ENCODE measurements at places on chromosomes 6 and 20. TPM values are rescaled to one million over a fixed set of nuclear protein-coding genes. Genes with fewer than 3 reads are reported as not detected.

The GABRR1 gene
- total RNA-seq, result not detected

DNA sequence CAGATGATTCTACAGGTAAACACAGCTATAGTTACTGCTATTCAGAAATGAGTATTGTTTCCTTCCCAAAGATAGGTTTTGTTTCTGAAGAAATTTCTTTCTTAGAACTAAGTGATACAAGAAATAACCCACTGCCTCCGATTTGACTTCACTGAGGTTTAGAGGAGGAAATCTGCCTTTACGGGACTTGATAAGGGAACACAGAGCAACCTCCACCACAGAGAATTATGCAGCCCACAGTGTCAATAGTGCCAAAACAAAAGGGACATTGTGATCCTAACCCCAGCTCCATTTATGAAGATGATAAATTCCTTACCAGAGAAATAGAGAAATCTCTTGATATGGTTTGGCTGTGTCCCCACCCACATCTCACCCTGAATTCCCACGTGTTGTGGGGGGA, 164.6 kb downstream of the ZNF217 start:
- DNase-seq, result no peak

GRCh38 chr20:39188266-39188765, 226.2 kb downstream of the DHX35 start:
- no peak for DNase-seq

DNA sequence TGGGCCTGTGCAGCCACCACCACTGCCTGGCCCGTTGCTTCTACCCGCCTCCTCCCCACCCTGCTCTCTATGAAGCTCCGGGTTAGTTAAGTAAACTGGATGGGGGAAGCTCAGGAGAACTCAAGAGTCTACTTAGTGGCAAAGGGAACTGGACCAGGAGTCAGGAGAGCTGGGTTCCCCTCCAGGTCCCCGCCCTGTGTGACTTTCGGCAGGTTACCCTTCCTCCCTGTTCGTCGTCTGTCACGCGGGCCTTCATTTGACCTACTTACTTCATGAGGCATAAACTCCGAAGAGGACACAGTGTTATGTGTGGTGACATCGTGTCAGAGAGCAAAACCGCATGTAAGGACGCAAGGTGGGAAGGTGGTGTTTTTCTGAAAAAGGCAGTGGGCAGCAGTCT, 75.3 kb downstream of the TCP11 start:
- DNase-seq, result no peak

The HLA-E gene
- 483 TPM for total RNA-seq

The PHACTR3 gene
- not detected for total RNA-seq

GRCh38 chr20:58054082-58054779, 174.2 kb downstream of the ANKRD60 start:
- no peak for DNase-seq

The CNKSR3 gene
- total RNA-seq, result not detected

The FAM209A gene
- total RNA-seq, result 1.5 TPM

DNA sequence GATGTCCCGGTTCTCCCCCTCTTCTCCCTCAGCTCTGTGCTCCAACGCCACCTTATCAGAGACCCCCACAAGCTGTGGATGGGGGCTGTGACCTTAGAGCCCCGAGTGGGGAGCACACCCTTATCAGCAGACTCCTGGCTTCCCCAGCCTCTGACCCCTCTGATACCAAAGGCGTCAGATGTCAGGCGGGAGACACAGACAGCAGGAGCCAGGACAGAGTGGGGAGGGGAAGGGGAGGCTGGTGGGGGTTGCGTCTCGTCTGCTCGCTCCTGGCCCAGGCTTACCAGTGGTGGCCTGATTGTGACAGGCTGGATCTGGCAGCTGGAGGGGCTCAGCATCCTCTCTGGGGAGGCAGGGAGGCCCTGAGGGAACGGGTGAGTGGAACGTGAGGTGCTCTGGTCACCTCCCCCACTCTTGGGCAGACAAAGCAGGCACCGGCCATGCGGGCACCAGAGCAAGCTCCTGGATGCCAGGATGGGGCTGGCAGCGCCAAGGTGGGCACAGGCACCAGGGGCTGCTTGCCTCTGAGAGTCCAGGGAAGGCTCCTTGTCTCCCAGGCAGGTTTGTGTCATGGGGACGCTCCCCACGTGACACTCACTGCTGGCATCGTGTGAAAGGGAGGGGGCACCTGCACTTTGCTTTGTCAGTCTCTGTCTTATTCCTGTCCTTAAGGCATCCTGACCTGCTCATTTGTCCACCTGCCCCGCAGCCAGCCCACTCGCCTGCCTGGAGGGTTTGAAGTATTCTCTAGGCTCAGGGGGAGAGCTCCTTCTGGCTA, 27.8 kb upstream of the GATA5 start:
- DNase-seq, result no peak

The TCF19 gene
- 75.9 TPM for total RNA-seq

DNA sequence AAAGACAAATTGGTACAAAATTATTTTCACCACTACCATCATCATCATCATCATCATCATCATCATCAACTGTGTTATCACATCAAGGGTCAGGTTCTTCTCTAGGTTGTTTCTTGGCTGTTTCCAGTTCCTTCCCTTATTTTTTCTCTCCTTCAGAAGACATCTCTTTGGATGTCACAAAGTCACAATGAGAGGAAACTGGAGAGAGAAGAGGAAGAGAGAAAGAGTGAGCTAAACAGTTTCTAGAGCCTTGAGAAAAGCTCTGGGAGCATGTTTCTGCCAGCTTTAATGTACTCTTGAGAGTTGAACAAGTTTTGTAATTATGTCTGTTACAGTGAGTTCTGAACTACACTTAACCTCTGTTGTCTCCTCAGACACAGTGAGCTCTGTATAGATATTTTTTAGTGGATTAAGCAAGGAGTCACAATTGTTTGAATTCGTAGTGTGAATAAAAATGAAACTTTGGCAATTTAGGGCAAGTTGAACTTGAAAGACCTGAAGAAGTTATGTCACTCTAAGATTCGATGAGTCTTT, 123.0 kb upstream of the AKIRIN2 start:
- DNase-seq, result no peak

DNA sequence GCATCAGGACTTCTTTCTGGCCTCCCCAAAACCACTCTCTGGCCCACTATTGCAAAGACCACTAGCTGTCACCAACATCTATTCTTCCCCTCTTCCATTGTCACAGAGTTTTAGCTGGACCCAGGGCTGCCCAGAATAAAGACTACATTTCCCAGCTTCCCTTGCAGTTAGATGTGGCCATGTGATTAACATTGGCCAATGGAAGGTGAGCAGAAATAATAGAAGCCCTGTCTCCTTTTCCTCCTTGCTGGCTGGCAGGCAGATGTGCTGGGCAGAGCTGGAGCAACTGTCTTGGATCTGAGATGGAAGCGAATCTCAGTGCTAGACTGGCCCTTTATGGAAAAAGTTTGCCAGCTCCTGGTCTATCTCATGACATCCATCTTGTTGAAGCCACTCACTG, 97.0 kb downstream of the KCNB1 start:
- no peak for DNase-seq

The WFDC5 gene
- not detected for total RNA-seq

GRCh38 chr20:19435821-19436220, 223.4 kb downstream of the SLC24A3 start:
- DNase-seq, result no peak

The FOXA2 gene
- not detected for total RNA-seq

The SMIM28 gene
- not detected for total RNA-seq

GRCh38 chr6:34897716-34898115, 8.7 kb downstream of the ANKS1A start:
- DNase-seq, result no peak

The C6orf132 gene
- total RNA-seq, result 0.18 TPM

The PPP1R3G gene
- not detected for total RNA-seq

GRCh38 chr6:69881322-69882151, 15.2 kb downstream of the COL19A1 start:
- DNase-seq, result no peak

The POU3F2 gene
- not detected for total RNA-seq

DNA sequence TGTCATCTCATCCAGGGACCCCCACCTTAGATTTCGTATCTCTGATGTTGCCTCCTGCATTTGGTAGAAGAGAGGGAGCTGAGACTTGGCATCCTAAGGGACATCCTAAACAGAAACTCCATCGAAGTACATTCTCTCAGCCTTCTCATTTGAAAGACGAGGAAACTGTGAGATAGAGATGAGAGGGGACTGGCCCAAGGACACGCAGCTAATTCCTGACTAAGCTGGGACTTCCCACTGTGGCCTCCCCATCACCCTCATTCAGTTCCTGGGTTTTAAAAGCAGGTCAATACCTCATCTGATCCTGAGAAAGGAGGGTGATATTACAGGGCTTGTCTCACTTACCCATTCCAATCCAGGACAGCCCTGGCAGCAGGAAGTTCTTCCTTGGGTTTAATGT, 855 bp upstream of the WFDC5 start:
- DNase-seq, result no peak

The OLIG3 gene
- not detected for total RNA-seq

DNA sequence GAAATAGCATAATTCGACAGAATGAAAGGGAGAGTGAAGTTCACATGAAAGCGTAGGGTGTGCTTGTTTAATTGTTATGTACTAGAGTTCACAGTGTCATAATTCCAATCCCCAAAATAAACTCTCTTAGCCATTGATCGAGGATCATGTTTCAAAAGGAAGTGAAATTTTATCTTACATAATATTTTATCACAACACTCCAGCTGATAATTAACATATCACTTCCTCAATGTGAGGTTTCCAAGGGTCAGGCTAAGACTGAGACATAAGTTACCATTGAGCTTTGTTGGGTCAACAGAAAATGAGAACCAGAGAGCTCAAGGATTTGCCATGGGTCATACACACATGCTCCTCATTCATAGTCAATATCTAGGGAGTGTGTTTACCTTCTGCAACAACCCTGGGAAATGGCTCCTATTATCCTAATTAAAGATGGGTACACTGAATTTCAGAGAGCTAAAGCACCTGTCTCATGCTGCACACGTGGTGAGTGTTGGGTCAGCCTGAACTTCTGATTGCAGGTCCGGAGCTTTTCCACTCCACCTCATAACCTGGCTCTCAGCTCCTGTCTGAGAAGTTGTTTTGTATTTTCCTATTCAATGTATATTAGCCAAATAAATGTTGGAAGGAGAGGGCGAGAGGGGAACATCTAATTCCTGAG, 3.0 kb downstream of the GSTA2 start:
- DNase-seq, result no peak

The SNPH gene
- total RNA-seq, result 2.1 TPM

The TGM3 gene
- not detected for total RNA-seq

DNA sequence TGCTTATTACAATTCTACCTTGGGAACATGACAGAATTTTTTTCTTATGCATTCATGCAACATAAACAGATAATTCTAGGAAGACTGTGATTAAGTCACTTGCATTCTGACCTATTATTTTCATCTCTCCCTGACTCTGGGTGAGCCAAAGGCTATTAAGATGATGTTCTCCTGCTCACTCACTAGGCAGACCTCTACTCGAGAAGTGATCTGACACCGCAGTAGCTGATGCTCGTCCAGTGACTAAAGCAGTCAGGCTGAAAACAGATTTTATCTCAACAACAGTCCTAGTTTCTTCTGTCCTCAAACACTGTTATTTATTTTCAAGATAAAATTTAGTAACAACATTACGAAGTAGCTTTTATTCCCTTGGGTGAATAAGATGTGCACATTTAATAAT, 17.3 kb downstream of the NAA20 start:
- no peak for DNase-seq

The HDDC2 gene
- total RNA-seq, result 79.7 TPM

DNA sequence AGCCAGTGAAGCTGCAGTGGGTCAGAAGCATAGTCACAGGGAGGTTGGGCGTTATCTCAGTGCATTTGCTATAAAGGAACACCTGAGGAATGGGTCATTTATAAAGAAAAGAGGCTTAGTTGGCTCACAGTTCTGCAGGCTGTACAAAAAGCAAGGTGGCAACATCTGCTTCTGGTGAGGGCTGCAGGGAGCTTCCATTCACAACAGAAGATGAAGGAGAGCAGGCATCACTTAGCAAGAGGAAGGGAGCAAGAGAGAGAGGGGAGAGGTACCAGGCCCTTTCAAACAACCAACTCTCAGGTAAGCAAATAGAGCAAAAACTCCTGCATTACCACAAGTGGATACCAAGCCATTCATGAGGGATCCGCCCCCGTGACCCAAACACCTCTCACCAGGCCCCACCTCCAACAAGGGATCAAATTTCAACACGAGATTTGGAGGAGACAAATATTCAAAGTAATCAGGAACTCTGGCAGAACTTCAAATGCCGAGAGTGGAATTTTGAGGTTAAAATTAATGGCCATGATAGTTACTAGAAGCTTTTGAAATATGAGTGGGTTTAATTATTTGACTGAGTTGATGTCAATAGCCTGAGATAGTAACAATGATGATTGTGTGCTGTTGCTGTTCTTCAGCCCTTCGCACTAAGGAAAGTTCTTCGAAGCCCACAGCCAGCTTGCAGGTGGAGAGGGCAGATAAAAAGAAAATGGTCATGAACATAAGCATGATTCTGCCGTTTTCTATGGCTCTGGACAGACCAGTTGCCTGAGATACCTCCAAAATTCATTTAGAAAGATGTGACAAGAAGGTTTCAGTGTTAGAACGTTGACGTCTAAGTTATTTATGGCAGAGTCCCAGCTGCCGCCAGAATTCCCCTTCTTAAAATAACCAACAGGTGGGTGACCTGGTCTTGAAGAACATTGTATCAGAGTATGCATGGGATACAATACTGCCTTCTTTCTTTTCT, 55.3 kb upstream of the ADTRP start:
- DNase-seq, result no peak

The NKX2-4 gene
- not detected for total RNA-seq

The JPH2 gene
- not detected for total RNA-seq

DNA sequence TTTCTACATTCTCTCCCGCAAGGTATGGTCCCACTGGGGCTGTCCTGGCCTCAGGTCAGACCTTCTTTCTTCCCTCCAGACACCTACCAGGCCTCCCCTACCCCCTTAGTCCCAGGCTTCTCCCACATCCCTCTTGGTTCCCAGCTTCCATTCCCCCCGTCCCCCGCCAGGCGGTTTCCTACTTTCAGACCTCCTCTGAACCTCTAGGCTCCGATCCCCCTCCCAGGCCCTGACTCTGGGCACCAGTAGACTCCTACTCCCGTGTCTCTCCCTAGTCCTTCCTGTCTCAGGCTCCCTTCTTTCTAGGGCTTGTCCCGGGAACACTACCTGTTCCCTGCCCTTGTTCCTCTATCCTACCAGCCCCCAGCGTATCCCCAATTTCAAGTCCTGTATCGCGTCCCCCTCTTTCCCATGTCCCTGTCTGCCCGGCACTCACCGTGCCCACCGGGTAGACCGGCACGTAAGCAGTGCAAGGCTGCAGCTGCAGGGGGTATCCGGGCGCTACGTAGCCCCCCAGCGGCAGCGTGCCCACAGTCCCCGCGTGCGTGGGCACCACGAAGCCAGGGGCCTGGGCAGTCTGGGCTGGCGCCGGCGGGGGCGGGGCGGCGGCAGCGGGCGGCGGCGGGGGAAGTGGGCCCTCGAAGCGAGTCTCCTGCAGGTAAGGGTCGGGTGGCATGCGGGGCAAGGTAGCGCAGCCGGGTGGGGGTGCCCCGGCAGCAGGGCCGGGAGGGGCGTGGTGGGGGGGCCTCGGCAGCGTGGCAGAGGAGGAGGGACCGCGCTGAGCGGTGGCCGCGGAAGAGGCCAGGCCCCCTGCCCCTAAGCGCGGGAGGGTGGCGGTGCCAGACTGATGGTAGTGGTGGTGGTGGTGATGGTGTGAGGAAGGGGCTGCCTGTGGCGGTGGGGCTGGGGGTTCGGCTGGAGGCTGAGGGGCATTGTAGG, 1.5 kb downstream of the PRRT1 start:
- no peak for DNase-seq

The HTR1E gene
- total RNA-seq, result not detected

The CLVS2 gene
- not detected for total RNA-seq
